ENCODE measurements at places on chromosomes 5 and 9. TPM values are rescaled to one million over a fixed set of nuclear protein-coding genes. Genes with fewer than 3 reads are reported as not detected.

DNA sequence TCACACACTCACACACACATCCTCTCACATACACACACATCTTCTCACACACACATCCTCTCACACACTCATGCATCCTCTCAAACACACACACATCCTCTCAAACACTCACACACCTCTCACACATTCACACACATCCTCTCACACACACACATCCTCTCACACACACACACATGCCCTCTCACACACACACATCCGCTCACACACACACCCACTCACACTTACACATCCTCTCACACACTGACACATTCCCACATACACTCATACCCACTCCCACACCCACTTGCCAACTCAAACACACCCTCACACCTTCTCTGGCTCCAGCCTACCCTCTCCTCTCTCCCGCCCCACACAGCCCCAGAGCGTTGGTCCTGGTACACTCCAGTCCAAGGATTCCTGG, 127.9 kb upstream of the SLC30A5 start:
- no peaks in the 10 kb centered on the region for H3K4me1 ChIP-seq
- H3K36me3 ChIP-seq, result no peaks in the 10 kb centered on the region
- H3K27ac ChIP-seq, result no peak overlapping the region
- DNase-seq, result no peak
- no peaks in the 10 kb centered on the region for H3K27me3 ChIP-seq

GRCh38 chr5:39661026-39661779, 236.4 kb upstream of the DAB2 start:
- peaks cover 5% of the 10 kb centered on the region for H3K27me3 ChIP-seq
- no peak overlapping the region for H3K4me3 ChIP-seq
- no peaks in the 10 kb centered on the region for H3K36me3 ChIP-seq
- H3K27ac ChIP-seq, result no peak overlapping the region
- DNase-seq, result no peak

GRCh38 chr5:83440826-83441225, 30.7 kb upstream of the VCAN start:
- H3K4me1 ChIP-seq, result no peaks in the 10 kb centered on the region
- H3K4me3 ChIP-seq, result no peak overlapping the region
- H3K27me3 ChIP-seq, result no peaks in the 10 kb centered on the region
- DNase-seq, result no peak
- H3K27ac ChIP-seq, result no peak overlapping the region
- H3K36me3 ChIP-seq, result no peaks in the 10 kb centered on the region

DNA sequence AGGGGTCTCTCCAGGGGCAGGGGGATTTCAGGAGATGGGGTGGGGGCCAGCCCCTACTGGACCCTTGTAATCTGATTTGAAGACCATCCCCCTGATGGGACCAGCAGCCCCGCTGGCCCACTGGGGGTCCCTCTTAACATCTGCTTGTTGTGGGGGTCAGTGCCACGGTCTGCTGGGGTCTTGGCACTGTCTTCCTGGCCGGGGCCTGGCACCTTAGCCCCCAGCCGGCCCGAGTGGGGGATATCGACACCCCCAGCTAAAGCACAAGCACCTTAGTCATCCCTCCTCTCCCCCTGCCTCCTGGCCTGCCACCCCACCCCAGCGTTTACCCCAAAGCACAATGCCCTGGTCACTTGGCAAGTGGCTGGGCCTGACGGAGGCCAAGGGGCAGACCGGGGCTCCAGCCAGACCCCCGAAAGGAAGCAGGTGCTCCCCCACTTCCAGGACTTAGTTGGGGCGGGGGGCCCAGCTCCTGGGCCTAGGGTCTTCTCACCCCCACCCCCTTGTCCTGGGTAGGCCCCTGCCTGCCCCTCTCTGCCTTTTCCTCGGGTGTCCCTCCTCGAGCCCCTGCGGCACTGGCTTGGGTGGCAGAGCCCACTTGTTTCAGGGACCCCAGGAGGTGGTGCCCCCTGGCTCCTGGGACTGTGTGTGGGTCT, 1.4 kb upstream of the NFX1 start:
- peaks cover 32% of the 10 kb centered on the region for H3K36me3 ChIP-seq
- no peak overlapping the region for H3K27ac ChIP-seq
- DNase-seq, result no peak
- peaks cover 11% of the 10 kb centered on the region for H3K4me1 ChIP-seq
- H3K4me3 ChIP-seq, result no peak overlapping the region

GRCh38 chr9:98124637-98125426, 5.8 kb upstream of the TRIM14 start:
- no peaks in the 10 kb centered on the region for H3K36me3 ChIP-seq
- peaks cover 16% of the 10 kb centered on the region for H3K4me1 ChIP-seq
- H3K27me3 ChIP-seq, result no peaks in the 10 kb centered on the region
- DNase-seq, result no peak
- no peak overlapping the region for H3K4me3 ChIP-seq
- H3K27ac ChIP-seq, result no peak overlapping the region

GRCh38 chr9:19651681-19652080, 137.2 kb downstream of the SLC24A2 start:
- H3K36me3 ChIP-seq, result no peaks in the 10 kb centered on the region
- H3K27ac ChIP-seq, result no peak overlapping the region
- no peaks in the 10 kb centered on the region for H3K4me1 ChIP-seq
- no peak for DNase-seq

- H3K27me3 ChIP-seq, result no peaks in the 10 kb centered on the region
- DNase-seq, result peak; percentile 21
- no peaks in the 10 kb centered on the region for H3K36me3 ChIP-seq
- H3K27ac ChIP-seq, result peak overlapping the region; percentile 60
Measured at GRCh38 chr5:76199336-76200318, 116.4 kb downstream of the SV2C start.

DNA sequence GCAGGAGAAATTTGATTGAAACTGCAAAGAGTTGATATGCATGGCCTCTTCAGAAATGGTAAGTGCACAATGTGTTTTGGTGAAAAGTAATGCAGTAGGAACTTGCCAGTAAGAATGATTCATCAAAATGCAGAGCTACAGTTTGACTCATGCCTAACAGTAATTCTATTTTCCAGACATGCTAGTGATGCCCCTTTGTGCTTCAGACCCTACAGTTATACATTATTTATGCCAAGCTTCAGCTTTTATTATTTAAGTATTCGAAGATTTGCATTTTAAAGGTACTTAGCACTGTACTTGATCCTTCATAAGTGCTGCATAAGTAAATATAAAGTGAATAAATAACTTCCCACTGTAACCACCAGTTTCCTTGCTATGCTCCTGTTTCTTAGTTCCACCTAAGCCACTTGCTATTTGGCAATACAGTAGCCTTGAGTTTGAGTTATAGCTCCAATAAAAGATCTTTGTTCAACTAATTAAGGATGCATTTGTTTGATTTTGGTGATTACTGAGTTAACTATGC, 3.6 kb upstream of the SPATA31E1 start:
- no peak for DNase-seq
- no peaks in the 10 kb centered on the region for H3K36me3 ChIP-seq
- H3K4me1 ChIP-seq, result no peaks in the 10 kb centered on the region
- H3K4me3 ChIP-seq, result no peak overlapping the region
- H3K27ac ChIP-seq, result no peak overlapping the region
- H3K27me3 ChIP-seq, result no peaks in the 10 kb centered on the region

GRCh38 chr5:154132718-154133307, 57.7 kb upstream of the GALNT10 start:
- H3K4me1 ChIP-seq, result no peaks in the 10 kb centered on the region
- H3K27ac ChIP-seq, result no peak overlapping the region
- H3K27me3 ChIP-seq, result no peaks in the 10 kb centered on the region
- H3K4me3 ChIP-seq, result no peak overlapping the region

The SLC4A9 gene
- polyA plus RNA-seq, result 0.02 TPM

The NPR3 gene
- 35.8 TPM for polyA plus RNA-seq
